ENCODE measurements at places on chromosomes 6 and 20. TPM values are rescaled to one million over a fixed set of nuclear protein-coding genes. Genes with fewer than 3 reads are reported as not detected.

The SLC12A5 gene
- 0.07 TPM for total RNA-seq

The MLN gene
- total RNA-seq = not detected

The DPPA5 gene
- total RNA-seq = not detected

The DEFB126 gene
- total RNA-seq = not detected

The PNISR gene
- 55.8 TPM for total RNA-seq

The RUNX2 gene
- total RNA-seq = not detected

The WFDC5 gene
- not detected for total RNA-seq

The CNR1 gene
- total RNA-seq = not detected

The PROKR2 gene
- not detected for total RNA-seq

The NOL7 gene
- 67.4 TPM for total RNA-seq

The CTSZ gene
- 223 TPM for total RNA-seq

The CALHM6 gene
- 0.32 TPM for total RNA-seq

The TMEM244 gene
- total RNA-seq = not detected

The RSPO4 gene
- total RNA-seq = not detected

The ROS1 gene
- total RNA-seq = not detected

The PARD6B gene
- 0.13 TPM for total RNA-seq

The SEMG1 gene
- not detected for total RNA-seq

The ME1 gene
- total RNA-seq = 16.1 TPM

The DTD1 gene
- total RNA-seq = 146 TPM

The SAPCD1 gene
- total RNA-seq = 0.78 TPM

The OTOR gene
- not detected for total RNA-seq

The ADGRF1 gene
- not detected for total RNA-seq

The FAXC gene
- total RNA-seq = 0.07 TPM

The BPI gene
- total RNA-seq = not detected

The BNIP5 gene
- not detected for total RNA-seq

The ANGPT4 gene
- total RNA-seq = not detected

The TRIM10 gene
- not detected for total RNA-seq

The TNF gene
- not detected for total RNA-seq

The NELFCD gene
- total RNA-seq = 76.5 TPM

The GNAS gene
- 316 TPM for total RNA-seq

The HDGFL1 gene
- total RNA-seq = not detected

The ZKSCAN4 gene
- total RNA-seq = 5.7 TPM

The BACH2 gene
- 0.39 TPM for total RNA-seq

The VNN1 gene
- not detected for total RNA-seq

The USP49 gene
- 3.2 TPM for total RNA-seq

The MACROD2 gene
- total RNA-seq = 0.95 TPM

The COL12A1 gene
- total RNA-seq = 5.8 TPM

The HLA-DOB gene
- 0.49 TPM for total RNA-seq

The EZR gene
- 172 TPM for total RNA-seq

The THBD gene
- total RNA-seq = 139 TPM

The MTFR2 gene
- 4.5 TPM for total RNA-seq

The BTN1A1 gene
- total RNA-seq = not detected

The CALHM4 gene
- 0.28 TPM for total RNA-seq

The SMLR1 gene
- total RNA-seq = not detected
